Astrocyte of the hippocampus (primary cell): ENCODE measurements at places on chromosomes 6 and 20.

GRCh38 chr6:152404086-152404857, 232.9 kb downstream of the SYNE1 start:
- no peak for DNase-seq

- no peak for DNase-seq
Observed at GRCh38 chr6:168469521-168469920, 28.5 kb downstream of the SMOC2 start.

GRCh38 chr6:48139818-48140614, 29.0 kb upstream of the PTCHD4 start:
- DNase-seq: no peak

GRCh38 chr20:2303673-2304072, 7.9 kb downstream of the TGM3 start:
- no peak for DNase-seq
